EL (cell line): ENCODE measurements at places on chromosomes 2 and 18.

DNA sequence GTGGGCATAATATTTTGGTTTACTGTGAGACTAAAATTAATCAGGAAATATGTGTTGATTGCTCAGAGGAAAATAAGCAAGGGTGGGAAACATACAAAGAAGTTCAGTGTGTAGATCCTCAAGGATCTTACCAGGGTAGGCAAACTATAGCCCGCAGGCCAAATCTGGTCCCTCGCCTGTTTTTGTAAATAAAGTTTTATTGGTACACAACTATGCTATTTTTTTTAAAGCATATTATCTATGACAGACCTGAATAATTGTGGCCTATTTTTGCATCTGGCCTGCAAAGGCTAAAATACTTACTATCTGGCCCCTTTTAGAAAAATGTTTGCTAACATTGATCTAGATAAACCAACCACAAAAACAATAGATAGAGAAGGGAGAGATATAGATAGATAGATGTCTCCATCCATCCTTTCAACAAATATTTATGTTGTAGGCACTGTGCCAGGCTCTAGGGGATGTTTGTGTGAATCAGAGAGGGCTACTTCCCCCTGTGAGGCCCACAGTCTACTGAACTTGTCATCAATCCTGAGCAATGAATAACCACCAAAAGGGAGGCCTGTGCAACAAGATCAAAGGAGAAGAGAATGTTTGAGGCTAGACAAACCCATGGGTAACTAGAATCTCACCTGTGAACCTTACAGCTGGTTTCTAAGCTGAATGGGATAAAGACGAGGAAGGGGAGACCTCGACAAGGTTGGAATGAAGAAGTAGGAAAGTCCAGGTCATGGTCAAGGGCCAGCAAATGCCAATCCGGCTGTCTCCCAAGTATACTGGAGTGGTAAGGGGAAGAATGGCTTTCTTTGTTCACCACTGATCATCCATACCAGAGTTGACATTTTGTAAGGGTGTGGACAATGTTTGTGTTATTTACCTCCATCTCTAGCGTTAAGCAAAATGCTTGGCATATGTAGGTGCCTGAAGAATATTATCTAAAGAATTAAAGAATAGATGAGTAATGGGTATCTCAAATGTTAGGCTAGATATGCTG is 23.6 kb downstream of the ALPK2 start:
- DNase-seq: peak; percentile 80

GRCh38 chr2:179201869-179202268 is 62.8 kb downstream of the SESTD1 start:
- no peak for DNase-seq

DNA sequence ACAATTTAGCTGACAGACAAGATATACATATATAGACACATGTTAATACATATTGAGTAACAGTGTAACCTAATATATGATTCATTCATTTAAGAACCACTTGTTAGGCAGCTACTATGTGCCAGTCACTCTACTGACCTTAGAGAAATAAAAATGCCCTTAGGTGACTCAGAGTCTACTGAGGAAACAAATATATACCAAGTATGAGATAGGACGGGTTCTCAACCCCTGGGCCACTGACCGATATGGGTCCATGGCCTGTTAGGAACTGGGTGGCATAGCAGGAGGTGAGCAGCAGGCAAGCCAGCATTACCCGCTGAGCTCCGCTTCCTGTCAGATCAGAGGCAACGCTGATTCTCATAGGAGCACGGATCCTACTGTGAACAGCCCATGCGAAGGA is 14.8 kb downstream of the STRN start:
- peak; percentile 55 for DNase-seq

DNA sequence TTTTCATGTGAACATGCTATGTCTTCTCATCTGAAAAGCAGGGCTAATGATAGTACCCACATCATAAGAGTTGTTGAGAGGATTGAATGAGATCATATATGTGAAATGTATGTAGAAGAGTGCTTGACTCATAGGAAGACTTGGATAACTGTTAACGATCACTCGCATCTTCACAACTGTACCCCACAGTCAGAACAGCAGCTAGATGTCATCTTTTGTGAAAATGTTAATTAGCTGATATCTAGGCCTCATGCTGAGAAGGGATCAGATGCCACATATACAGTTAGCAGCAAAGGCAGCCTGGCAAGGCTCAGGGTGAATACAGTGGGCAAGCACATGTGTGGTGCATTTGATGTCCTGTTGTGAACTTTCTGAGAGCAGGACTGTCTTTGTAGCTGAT is 24.2 kb downstream of the MAP3K20 start:
- DNase-seq: no peak

GRCh38 chr2:20190876-20191713 is 33.8 kb downstream of the SDC1 start:
- peak; percentile 63 for DNase-seq

- no peak for DNase-seq
Measured at GRCh38 chr18:7562491-7562890, 4.6 kb upstream of the PTPRM start.

DNA sequence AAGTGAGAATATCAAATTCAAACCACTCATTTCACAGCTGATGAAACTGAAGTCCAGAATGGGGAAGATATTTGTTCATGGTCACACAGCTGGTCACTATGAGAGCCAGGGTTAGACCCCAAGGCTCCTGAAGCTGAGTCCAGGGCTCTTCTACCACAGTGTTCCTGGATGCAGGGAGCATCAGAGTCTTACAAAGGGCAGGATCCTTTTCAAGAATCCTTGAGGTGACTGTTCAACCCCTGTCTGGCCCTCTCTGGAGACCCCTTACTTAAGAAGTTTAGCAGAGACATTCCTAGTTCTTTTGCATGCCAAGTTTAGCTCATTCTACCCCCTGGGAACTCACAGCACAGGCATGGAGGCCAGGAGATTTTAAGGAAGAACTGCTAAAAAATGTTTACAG is 15.7 kb downstream of the PROKR1 start:
- DNase-seq: no peak

DNA sequence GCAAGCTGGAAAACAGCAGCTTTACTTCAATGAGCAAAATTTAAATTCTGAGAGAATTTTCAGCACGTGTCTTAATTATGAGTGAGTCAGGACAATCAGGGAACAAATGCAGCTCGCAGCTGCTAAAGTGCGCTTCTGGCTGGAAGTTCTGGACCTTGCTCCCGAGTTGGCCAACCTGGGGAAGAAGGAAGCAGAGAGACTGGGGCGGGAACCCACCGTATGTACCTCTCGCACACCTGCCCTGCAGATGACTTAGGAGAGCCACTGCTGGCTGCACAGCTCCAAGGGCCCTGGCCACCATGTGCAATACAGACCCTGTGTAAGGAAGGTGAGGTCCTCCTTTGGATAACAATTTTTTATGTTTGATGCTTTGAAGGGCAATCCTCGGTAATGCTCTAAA is 42.4 kb downstream of the REEP1 start:
- DNase-seq: no peak

DNA sequence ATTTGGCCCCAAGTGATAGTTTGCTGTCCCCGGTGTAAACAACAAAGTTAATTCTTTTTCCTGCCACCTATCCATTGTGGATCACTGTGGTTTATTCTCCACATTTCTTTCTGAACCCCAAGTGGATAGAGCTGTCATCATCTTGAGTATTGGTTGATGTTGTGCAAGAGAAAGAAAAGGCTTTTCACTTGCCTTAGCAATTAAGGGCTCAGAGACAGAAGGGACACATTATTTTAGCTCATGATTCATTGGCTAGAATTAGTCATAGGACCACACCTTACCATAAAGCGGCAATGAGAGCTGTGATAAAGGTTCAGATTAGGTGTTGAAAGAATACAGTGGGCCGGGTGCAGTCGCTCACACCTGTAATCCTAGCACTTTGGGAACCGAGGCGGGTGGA is 442.1 kb upstream of the DCC start:
- DNase-seq: no peak

DNA sequence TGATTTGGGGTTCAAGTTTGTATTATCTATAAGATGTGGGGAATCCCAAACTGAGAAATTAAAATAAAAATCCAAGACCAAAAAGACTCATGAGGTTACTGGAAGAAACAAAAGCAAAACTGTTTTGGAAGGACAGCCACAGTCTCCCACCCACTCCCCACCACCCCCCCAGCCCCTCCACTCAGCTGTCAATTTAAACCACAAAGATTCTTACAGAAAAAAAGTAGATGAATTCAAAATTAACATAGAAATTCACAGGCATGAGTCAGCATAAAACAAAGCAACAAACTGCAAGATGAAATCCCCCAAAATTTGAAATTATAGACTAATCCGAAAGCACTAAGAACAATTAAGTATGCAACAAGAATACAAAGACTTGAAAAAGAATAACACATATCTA is 12.1 kb downstream of the MAP4K3 start:
- no peak for DNase-seq

GRCh38 chr2:43592443-43592842 is 3.4 kb downstream of the THADA start:
- DNase-seq: peak; percentile 44

DNA sequence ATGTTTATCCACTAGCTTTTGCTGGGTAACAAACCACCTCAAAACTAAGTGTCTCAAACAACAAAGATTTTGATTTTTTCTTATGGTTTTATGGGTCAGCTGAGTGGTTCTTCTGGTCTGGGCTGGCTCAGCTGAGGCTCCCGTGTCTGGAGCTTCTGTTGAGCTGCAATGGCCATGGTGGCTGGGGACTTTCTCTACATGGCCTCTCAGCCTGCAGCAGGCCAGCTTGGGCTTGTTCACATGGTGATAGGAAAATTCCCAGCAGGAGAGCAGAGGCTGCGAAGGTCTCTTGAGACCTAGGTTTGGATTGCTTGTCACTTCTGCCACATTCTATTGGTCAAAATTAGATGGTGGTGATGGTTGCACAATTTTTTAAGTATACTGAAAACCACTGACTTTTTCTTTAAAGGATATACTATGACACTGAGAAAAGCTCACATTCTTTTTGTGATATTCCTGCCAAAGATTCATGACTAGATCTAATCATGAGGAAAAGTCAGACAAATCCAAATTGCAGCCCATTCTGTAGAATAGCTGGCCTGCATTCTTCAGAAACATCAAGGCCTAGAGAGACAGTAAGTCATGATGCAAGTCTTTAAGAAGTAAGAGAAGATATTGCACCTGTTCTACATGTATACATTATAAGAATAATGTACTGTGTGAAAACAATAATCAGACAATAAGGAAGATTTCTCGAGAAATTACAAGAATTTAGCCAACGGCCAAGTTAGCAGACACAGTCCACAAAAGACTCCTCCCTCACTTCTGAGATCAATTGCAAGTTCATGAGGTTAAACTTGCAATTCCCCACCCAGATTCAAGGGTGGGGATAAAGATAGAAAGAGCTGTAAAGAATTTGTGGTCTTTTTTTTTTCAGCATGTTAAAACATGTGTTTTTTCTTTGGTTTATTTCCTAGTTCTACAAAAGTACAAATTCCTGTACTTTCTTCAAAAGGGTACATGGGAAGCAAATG is 35.0 kb upstream of the IL1R2 start:
- no peak for DNase-seq

DNA sequence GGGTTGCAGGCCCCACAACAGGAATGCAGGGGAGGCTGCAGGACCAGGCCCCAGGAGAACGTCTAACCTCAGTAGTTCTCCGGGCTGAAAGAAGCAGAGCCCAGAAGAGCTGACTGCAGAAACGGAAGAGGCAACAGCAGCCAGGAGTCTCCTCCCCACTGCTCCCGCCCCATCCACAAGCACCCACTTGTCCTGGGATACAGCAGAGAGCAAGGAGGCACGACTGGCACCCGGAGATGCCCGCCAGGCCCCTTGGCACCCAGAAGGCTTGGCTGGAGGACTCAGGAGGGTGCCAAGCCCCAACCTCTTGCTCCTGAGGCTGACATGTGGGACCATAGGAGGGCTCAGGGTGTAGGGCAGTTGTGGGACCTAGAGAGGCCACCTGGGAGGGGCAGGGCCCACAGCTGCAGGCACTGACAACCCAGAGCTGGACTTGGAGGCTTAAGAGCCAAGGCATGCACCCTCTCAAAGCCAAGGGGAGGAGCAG is 29.0 kb upstream of the TNS1 start:
- DNase-seq: no peak

GRCh38 chr18:11040823-11041656 is 108.3 kb downstream of the PIEZO2 start:
- peak; percentile 64 for DNase-seq

DNA sequence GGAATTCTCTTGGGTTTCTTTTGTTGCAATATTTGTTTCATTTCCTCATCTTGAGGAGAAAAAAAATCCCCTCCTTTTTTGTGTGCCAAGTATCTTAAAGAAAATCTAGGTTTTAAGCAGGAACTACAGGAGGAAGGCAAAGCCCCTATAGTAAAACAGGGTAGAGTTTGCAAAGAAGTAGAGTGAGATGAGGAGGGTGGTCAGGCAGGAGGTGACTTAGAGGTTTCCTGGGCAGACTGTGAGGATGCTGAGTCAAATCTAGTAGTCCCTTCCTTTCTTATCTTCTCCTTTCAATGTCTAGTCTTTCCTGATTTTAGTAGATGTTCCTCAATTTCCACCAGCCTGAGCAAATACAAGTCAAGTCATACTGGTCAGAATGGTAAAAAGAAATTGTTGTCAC is 222.5 kb downstream of the PMAIP1 start:
- no peak for DNase-seq

- DNase-seq: no peak
Measured at GRCh38 chr2:215382011-215382410, 53.9 kb downstream of the FN1 start.

- no peak for DNase-seq
Measured at GRCh38 chr2:46000660-46001059, 296.5 kb upstream of the EPAS1 start.

- DNase-seq: no peak
Measured at GRCh38 chr2:112787294-112787693, 3.0 kb upstream of the IL1A start.

- DNase-seq: no peak
Measured at GRCh38 chr2:83517727-83518368, 941.2 kb downstream of the SUCLG1 start.

GRCh38 chr2:137521653-137522619 is 442.3 kb upstream of the HNMT start:
- no peak for DNase-seq

DNA sequence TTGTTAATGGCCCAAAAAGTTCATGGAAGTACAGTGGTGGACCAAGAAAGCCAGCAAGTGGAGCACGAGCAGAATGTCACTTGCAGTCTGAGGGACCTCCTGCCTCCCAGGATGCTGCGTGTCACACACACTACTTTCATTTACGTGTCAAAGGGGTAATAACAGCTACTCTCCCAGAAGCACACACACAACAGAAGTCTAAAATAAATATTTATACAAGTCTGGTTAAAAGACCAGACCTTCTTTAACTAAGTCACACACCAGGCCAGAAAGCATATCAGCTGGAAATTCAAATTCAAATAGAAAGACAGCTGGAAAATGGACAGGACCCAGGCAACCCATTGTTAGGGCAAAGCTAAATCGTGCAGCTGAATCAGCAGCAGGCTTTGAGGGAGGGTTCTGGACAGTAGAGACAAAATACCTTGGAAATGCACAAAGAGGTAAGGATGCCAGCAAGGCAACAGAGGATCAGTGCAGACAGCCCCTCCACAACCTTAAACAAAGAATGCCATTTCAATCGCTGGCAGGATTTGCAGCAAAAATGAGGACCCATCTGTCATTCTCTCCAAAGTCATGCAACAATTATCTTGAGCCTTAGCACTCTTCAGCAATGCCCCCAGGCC is 160.5 kb downstream of the TMEM163 start:
- DNase-seq: no peak
